ENCODE measurements at places on chromosomes 7 and 10.
A peak's percentile ranks its signal among the peaks of the same experiment; 100 is the strongest.

DNA sequence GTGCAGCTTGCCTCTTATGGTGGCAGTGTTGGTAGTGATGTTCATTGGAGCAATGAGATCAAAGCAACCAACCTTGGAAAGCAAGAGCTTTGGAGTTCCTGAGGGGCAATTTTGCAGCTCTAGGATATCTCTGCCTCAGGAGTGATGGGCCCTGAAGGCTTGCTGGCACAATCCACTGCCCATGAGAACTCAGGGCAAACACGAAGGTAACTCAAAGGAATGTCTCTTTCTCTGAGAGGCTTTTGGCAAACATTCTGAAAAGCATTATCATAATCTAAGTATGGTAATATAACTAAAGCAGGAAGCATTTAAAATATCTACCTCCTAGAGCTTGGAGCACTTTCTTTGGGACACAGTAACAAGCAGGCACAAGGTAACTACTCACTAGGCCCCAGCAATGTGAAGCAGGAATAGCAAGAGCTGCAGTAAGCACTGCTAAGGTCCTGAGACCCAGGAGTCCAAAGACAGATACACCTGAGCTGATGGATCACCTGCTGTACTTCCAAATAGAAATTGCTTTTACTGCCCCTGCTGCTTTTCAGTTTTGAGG is 103.1 kb downstream of the NRF1 start:
- DNase-seq: no peak

- DNase-seq: no peak
These were observed 429.9 kb upstream of the SEMA3A start for GRCh38 chr7:84624527-84624926.

- peak; percentile 4 for DNase-seq
These were observed 655.0 kb downstream of the SDK1 start for GRCh38 chr7:3955751-3956696.

DNA sequence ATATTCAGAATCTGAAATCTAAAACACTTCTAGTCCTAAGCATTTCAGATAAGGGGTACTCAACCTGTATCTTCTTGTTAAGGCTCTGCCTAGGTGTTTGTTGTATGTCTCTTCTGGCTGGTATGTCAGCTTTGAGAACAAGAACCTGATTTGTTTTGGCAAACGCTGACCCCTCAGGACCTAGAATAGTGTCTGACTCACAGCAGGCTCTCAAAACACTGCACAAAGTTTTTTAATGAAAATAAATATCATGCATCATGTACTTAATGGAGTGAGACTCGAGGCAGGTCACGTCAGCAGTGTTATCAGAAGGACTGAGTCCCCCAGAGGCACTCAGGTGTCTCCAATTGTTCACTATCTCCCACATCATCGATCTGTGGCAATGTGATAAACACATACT is 99.1 kb downstream of the GLI3 start:
- DNase-seq: no peak

GRCh38 chr10:44651834-44652233 is 259.3 kb upstream of the TMEM72 start:
- no peak for DNase-seq

- DNase-seq: no peak
These were observed 22.2 kb upstream of the RASSF4 start for GRCh38 chr10:44937196-44938005.
